ENCODE measurements at places on chromosomes 12 and 14.

DNA sequence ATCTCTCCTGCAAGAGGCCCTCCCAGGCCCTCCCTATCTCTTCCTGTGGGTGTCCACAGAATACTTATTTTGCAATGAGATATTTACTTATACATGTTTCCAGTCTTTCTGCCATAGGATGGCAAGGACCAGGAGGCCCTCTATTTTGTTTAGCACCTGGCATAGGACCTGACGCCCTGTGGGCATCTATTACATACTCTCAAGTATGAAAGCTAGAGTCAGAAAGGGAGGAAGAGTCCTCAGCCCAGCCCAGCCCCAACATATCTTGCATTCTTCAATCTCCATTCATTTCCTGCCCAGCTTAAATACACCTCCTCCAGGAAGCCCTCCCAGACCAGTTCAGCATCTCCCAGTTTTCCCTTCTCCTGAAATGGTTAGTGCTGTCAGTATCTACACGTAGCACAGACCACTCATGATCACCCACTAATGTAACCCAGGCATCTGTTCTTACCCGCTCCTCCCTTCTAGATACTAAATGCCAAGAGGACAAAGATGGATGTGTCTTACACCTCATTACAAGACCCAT, 7.4 kb downstream of the FOXN4 start:
- DNase-seq = no peak

GRCh38 chr14:96362071-96362964, 823 bp downstream of the ATG2B start:
- DNase-seq = no peak

DNA sequence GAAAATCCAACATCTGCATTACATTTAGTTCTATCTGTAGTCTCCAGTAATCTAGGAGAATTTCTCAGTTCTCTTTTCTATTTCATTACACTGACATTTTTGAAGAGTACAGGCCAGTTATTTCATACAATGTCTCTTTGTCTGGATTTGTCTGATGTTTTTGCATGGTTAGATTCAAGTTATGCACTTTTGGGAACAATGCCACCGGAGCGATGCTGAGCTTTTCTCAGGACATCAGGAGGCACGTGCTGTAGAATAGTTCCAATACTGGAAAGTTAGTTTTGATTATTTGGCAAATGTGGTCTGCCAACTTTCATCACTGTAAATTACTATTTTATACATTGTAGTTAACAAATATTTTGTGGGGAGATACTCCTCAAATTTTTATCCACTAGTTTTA, 43.1 kb downstream of the ALDH1L2 start:
- DNase-seq = no peak

DNA sequence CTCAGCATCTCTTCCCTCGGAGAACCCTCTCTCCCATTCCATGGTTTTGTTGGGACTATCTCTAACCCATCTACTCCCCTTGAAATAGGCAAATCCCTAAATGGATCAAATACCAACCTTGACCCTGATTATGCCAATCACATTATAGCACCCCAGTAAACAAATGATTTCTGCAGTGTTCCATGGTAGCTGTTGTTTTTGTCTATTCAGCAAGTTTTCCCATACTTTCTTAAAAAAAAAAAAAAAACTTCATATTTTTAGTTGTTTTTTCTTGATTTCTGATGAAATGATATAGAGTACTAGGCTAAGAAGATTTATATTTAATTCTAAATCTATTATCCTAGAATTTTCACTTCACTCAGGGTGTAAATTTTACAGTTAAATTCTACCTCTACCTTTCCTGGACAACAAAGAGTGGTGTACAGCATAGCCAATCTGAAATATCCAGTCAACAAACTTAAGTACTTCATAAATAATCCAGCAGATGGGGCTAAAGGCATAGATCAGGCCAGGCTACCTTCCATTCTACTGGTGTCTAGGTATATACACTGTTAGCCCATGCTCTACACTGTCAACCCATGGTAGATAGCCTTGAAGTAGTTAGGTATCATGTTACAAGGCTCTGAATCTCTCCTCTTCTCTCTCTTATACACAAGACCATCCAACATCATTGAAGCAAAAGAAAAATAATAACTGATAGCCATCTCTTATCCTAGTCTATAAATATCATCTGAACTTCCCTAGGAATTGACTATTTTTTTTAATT, 82.2 kb downstream of the PLEKHG7 start:
- no peak for DNase-seq

- DNase-seq = no peak
These were observed 130.3 kb upstream of the EGLN3 start for GRCh38 chr14:34081101-34081575.

DNA sequence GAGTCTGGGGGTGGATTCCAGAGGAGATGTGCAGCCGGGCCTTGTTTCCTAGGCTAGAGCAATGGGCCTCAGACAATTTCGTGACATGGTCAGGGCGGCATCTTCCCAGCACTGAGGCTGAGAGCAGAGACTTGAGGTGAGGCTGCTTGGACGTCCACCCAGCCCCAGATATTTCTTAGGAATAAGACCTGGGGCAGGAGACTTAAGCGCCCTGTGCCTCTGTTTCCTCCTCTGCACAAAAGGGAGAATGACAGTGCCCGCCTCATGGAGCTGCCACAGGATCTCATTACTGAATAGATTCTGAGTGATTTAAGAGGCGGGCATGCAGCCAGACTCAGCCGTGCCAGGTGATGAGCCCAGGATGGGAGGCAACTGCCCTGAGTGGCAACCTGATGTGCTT, 297.9 kb upstream of the SFSWAP start:
- no peak for DNase-seq

- peak; percentile 51 for DNase-seq
These were observed 51.2 kb downstream of the TESPA1 start for GRCh38 chr12:54933376-54933775.

GRCh38 chr12:94589591-94590001, 60.8 kb downstream of the TMCC3 start:
- DNase-seq = no peak

GRCh38 chr14:74326369-74327152, 21.7 kb upstream of the VRTN start:
- DNase-seq = no peak

DNA sequence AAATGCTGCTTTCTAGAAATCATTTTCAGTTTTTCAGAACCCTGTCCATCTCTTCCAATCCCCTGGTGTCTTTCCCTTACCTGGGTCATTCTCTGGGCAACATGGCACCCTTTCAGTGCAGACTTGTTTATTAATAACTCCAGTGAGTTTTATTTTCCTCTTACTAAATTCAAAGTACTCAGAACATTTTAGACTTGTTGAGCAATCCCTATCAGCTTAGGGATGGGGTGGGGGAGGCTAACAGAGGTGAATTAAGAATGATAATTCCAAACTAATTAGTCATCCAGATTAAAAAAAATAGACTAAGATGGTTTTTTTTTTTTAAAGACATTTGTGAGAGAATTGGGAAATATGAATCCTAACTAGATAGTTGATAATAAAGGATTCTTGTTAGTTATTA, 10.7 kb downstream of the GPRC5A start:
- no peak for DNase-seq

GRCh38 chr14:50021261-50022031, 94.9 kb downstream of the VCPKMT start:
- DNase-seq = no peak

DNA sequence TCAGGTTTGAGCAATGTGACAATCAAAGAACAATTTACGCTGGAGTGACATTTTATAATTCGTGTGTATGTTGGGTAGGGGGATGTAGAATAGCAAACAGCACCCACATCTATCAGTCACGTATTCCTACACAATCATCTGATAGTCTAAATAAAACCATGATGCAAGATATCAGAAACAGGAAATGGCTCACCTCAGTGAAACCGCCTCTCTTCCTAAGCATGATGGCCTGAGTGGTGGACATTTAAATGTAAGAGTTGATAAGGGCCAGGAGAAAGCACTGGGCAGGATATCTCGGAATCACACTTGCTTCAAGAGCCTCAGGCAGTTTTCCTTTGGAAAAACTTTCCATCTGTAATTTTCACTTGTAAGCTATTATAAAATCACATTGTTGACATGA, 128.2 kb downstream of the GRIP1 start:
- DNase-seq = no peak

Data from stimulated activated effector memory CD8-positive, alpha-beta T cell treated with anti-CD3 and anti-CD28 coated beads, Interleukin-12 subunit alpha, Interleukin-12 subunit beta, amount 100 ng/mL, for 72 hours (primary cell).